ENCODE measurements at places on chromosomes 11 and 22.

GRCh38 chr11:17923217-17923616 is 89.6 kb downstream of the SERGEF start:
- DNase-seq = no peak

DNA sequence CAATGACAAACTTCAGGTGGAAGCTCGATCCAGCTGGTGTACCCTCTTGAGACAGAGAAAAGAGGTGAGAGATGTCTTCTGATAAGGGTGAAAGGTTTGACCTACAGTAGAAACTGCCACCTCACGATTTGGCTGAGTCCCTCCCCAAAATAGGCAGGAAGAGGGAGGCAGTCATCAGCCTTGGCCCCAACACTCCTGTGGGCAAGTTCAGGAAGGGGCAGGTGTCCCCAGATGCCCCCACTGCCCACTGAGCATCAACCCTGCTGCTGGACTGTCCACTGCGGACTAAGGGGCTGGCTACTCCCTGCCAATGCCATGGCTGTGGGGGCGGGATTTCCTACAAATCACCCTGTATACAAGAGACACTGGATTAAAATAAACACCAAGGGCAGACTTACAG is 441.4 kb downstream of the BUD13 start:
- no peak for DNase-seq

GRCh38 chr11:128625746-128626145 is 38.4 kb upstream of the ETS1 start:
- no peak for DNase-seq

- DNase-seq = peak; percentile 66
These were observed 7.1 kb downstream of the MS4A6E start for GRCh38 chr11:60334005-60334620.

DNA sequence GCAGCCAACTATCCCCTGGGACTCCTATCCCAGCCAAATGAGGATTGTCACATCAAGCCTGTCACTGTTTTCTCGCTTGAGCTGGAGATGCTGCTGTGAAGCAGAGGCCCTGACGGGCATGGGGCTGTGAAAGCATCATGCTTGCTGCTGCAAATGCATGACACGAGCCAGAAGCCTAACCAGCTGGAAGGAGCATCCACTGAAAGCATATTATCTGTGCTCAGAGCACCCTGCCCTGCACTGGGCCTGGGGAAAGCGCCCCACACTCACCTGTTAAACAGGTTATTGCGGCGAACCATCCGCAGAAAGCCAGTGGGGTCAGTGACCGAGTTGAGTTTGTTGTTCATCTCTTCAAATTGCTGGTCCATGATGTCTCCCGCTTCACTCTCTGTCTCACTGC is 110.9 kb upstream of the PITPNB start:
- DNase-seq = no peak

DNA sequence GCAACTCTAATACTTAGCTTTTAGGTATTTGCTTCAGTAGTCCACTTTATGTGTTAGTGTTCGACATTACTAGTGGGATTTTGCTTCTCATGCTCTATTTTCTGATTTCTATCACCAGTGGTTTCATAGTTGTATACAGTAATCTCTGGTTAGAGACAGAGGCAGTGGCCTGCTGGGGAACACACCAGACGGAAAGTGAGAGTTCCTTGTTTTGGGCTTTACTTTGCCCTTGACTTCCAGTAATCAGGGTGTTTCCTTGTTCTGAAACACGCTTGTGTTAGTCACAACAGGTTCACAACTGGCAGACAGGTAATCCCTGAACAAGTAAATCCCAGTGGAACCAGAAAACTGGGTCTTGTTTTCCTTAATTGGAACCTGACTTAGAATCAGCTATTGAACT is 56.0 kb downstream of the PACS1 start:
- DNase-seq = no peak

DNA sequence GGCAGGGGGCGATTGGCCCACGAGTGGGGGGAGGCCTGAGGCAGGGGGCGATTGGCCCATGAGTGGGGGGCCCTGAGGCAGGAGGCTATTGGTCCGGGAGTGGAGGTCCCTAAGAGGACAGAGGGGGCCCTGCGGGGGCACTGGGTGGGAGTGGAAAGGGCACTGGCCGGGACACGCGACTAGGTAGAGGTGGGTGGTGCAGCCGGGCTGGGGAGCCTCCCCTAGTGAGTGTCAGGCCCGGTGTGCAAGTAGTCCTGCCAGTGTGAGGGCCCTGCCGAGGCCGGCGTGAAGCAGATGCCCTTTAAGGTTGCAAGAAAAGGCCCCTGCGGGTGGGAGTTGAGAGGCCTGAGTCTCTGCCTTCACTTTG is 909 bp upstream of the BRD1 start:
- no peak for DNase-seq

DNA sequence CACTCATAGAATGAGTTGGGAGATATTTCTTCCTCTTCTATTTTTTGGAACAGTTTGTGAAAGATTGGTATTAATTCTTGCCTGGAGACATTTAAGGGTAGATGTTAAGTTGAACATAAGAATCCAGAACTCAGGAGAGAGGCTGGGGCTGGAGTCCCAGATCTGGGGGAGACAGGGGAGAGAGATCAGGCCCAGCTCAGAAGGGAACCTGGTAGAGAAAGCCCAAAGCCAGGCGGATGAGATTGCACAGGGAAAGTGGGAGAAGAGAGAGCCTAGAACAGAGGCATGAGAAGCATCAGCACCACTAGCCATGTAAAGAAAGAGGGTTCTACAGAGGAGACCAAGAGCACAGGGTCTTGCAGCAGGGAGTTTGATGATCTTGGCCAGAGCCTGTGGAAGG is 13.0 kb upstream of the GNAZ start:
- no peak for DNase-seq

- DNase-seq = no peak
These were observed 36.8 kb downstream of the MCHR1 start for GRCh38 chr22:40716116-40716515.

DNA sequence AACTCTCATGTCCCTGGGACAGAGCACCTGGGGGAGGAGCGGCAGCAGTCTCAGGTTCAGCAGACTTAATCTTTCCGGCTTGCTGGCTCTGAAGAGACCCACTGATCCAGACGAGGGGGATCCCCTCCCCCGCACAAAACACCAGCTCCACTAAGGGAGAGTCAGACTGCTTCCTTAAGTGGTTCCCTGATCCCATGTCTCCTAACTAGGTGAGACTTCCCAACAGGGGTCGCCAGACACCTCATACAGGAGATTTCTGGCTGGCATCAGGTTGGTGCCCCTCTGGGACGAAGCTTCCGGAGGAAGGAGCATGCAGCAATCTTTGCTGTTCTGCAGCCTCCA is 157.2 kb upstream of the TMEM45B start:
- no peak for DNase-seq

- no peak for DNase-seq
These were observed 103.7 kb downstream of the CTTN start for GRCh38 chr11:70501933-70502540.

DNA sequence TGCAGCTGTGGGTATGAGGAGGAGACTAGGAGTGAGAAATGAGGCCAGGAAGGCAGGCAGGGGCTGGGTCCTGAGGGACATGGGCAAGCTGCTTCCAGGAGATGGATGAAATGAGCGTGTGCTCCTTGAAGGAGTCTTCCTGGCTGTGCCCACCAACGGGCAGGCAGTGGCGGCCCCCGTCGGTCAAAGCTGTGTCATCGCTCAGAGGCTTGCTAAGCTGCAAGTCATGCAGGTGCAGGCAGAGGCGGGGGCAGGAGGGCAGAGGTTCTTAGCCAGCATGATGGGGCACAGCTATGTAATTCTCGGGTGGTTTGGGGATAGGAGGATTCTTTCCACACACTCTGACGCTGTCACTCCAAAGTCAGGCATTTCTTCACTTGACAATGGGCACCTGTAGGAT is 12.5 kb upstream of the PEX26 start:
- no peak for DNase-seq

DNA sequence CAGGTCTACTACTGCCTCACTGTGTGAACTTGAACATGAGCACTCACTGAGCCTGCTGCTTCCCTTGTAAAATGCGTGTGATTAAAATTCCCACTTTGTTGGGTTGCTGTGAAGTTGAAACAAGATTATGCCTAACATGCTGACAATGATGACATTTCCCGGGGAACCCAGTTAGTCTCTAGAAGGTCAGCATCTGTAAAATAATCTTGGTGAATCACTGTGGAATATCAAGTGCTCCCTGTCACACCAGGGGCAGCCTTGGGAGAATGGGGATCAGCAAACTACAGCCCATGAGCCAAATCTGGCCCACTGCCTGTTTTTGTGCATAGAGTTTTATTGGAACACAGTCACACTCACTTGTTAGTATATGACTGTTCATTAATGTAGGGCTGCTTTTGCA is 335.2 kb downstream of the MIAT start:
- DNase-seq = no peak

DNA sequence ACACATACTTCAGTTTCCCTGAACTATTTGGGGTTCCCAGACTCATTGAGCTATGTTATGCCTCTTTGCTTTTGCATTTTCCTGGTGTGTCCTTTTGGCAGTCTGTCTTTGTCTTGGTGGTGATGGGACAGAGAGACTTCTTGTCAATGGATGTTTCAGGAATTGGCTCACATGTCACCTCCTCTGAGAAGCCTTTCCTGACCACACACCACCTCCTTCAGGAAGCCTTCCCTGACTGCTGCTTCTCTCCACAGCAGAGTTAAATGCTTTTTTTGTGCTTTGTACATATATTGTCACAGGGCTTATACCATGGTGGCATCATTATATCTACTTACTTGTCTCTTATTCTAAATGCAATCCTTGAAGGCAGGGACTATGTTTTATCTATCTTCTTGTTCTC is 28.5 kb upstream of the ELF5 start:
- no peak for DNase-seq

- no peak for DNase-seq
These were observed 144.2 kb upstream of the SPON1 start for GRCh38 chr11:13818325-13818724.

DNA sequence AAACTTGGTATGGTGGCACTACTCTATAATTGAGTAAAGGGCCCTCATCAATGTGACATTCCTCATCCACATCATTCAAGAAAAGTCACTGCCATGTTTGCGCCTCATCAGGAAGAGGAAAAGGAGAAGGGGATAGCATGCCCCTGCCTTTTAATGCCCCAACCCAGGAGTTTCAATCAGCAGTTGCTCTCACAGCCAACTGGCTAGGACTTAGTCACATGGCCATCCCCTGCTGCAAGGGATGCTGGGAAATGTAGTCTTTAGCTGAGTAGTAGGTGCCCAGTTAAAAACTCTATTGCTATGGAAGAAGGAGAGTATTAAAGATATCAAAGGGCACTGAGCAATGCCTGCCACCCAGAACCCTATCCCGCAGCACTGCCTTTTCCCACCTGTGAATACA is 10.9 kb upstream of the CCND1 start:
- DNase-seq = no peak

DNA sequence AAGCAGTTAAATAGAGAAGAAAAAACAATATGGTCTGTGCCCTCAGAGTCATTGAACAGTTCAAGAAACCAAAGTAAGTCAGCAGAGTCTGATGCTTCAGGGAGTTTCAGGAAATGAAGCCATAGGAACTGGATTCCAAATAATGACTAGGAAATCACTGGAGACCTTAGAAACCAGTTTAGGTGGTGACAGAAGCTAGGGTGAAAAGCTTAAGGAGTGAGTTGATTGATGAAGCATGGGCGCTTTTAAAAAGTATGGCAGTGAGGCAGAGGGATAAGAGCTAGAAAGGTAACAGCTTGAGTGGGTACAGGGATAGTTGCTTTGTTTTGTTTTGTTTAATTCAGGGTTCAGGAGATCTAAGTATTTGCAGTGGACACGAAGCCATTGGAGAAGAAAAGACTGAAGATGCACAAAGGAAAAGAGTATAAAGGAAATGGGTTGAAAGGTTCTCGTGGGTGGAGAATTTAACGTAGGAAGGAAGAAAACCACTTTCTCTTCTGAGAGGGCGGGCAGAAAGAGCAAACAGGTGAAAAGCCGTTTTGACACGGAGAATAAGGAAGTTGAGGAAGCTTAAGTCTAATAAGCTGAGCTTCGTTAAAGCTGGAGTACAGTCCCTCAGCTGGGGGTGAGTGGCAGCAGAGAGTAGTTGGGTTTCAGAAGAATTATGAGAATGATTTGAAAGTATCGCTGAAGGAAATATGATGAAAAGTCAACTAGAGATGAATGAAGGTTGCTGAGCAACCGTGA is 14.8 kb downstream of the SGSM3 start:
- DNase-seq = no peak

GRCh38 chr11:64856382-64857227 is 12.2 kb upstream of the CDC42BPG start:
- no peak for DNase-seq

- no peak for DNase-seq
These were observed 37.5 kb downstream of the KIRREL3 start for GRCh38 chr11:126963115-126963514.

DNA sequence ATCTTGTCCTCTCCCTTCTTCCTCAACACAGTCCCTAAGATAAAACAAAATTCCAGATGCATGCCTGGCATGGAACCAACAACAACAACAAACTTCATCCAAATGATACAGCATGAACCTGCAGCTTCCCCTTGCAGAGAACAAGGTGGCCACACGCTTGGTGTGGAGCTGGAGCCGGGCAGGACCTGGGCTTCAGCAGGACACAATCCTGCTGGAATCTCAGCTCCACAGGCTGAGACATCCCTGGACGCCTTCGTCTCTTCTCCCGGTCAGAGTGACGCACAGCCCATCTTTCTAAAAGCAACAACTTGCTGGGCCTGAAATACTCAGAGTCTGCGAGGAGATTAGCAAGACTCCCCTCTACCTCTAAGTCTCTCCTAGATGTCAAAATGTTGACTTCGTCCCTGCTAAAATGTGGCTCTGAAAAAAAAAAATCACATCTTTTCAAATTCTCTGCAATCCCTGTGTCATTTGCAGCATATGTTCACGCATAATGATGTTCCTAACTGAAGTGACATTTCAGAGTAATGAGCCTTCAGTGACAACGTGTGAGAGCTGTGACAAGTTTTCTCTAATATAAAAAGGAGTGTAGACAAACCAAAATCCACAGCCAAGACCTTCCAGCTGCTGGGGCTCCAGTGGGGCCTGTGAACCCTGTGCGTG is 1232.3 kb downstream of the TBC1D22A start:
- no peak for DNase-seq

DNA sequence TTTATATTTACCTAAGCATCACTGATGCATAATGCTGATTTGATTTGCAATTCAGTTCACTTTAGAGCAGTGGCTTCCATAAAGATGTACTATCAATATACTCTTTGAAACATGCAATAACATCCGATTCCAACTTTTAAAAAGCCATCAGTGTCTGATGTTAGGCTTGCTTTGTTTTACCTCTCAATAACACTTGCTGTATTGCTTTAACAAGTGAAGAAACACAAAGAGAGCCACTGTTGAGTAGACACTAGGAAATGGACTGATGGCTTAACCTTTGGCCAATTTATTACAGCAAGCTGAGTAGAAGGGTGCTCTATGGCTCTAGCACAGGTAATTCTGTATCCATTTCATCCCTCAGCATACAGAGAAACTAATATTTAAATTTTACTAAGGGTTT is 122.1 kb downstream of the FCHSD2 start:
- no peak for DNase-seq

DNA sequence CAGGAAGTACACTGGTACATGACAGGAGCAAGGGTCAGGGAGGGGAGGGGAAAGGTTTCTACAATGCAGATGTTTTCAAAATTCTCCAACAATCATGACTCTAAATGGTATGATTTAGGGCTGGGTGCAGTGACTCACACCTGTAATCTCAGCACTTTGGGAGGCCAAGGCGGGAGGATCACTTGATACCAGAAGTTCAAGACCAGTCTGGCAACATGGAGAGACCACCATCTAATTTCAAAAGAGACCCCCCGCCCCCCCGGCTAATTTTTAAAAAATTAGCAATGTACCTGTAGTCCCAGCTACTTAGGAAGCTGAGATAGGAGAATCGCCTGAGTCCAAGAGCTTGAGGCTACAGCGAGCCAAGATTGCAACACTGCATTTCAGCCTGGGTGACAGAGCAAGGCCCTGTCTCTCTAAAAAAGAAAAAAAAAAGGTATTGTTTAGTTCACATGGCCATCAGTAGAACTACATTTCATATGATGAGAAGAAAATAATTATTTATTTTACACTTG is 15.9 kb upstream of the OLFML1 start:
- no peak for DNase-seq
